ENCODE measurements at places on chromosomes 2 and 18. TPM values are rescaled to one million over a fixed set of nuclear protein-coding genes. Genes with fewer than 3 reads are reported as not detected.

METTL4 gene
- total RNA-seq, result 5.4 TPM

ITPRIPL1 gene
- 6.7 TPM for total RNA-seq

ASXL3 gene
- total RNA-seq, result 0.36 TPM

CXCR2 gene
- 1.9 TPM for total RNA-seq

DES gene
- 180 TPM for total RNA-seq

GKN2 gene
- not detected for total RNA-seq

CNGA3 gene
- not detected for total RNA-seq

KANSL3 gene
- total RNA-seq, result 41.7 TPM

RBM44 gene
- total RNA-seq, result 1.6 TPM

CTAGE1 gene
- not detected for total RNA-seq

MOGAT1 gene
- total RNA-seq, result not detected

CDK5R2 gene
- not detected for total RNA-seq

SAG gene
- total RNA-seq, result not detected

SPC25 gene
- not detected for total RNA-seq

SPEG gene
- total RNA-seq, result 12.4 TPM

SNORC gene
- 0.25 TPM for total RNA-seq

EGR4 gene
- not detected for total RNA-seq

DLX1 gene
- total RNA-seq, result 0.09 TPM
